T-helper 17 cell (primary cell): ENCODE measurements at places on chromosomes 6 and 20. TPM values are rescaled to one million over a fixed set of nuclear protein-coding genes. Genes with fewer than 3 reads are reported as not detected.

Gene CFAP206
- 0.30 TPM for total RNA-seq

Gene NHLRC1
- total RNA-seq, result 0.13 TPM

Gene FUT9
- not detected for total RNA-seq

Gene TREM2
- not detected for total RNA-seq

Gene TSPO2
- total RNA-seq, result not detected

Gene TRAPPC3L
- total RNA-seq, result 3.5 TPM

Gene CCN5
- not detected for total RNA-seq

Gene OR2B6
- total RNA-seq, result not detected

Gene METTL24
- not detected for total RNA-seq

Gene TRIM10
- total RNA-seq, result not detected

Gene FNDC1
- not detected for total RNA-seq

Gene MUCL3
- not detected for total RNA-seq

Gene TTK
- 1.2 TPM for total RNA-seq

Gene PEX7
- total RNA-seq, result 3.2 TPM

Gene ZNF133
- 7.8 TPM for total RNA-seq

Gene C6orf52
- 1.6 TPM for total RNA-seq

Gene EPB41L1
- total RNA-seq, result 0.40 TPM

Gene BPIFB2
- total RNA-seq, result not detected

Gene EEF1A2
- total RNA-seq, result 0.47 TPM

Gene BICRAL
- 31.9 TPM for total RNA-seq

Gene MYCT1
- total RNA-seq, result 4.6 TPM

Gene HLA-DQB2
- 8.3 TPM for total RNA-seq

Gene MAP7
- 0.26 TPM for total RNA-seq

Gene UBR2
- total RNA-seq, result 40.7 TPM

Gene TNXB
- 11.4 TPM for total RNA-seq

Gene CYP39A1
- not detected for total RNA-seq

Gene SLC17A2
- total RNA-seq, result not detected

Gene SLC52A3
- total RNA-seq, result not detected

Gene CRISP3
- total RNA-seq, result not detected

Gene GSTA3
- not detected for total RNA-seq

Gene TMEM217
- total RNA-seq, result 0.37 TPM

Gene GHRH
- total RNA-seq, result not detected

Gene C6orf15
- total RNA-seq, result not detected

Gene RFX6
- not detected for total RNA-seq

Gene DIDO1
- total RNA-seq, result 65.7 TPM

Gene SAMD10
- total RNA-seq, result 17.2 TPM
